Endothelial cell of umbilical vein (primary cell): ENCODE measurements at places on chromosomes 6 and 20. TPM values are rescaled to one million over a fixed set of nuclear protein-coding genes. Genes with fewer than 3 reads are reported as not detected.

Gene OXT
- not detected in 2 replicates for polyA plus RNA-seq

DNA sequence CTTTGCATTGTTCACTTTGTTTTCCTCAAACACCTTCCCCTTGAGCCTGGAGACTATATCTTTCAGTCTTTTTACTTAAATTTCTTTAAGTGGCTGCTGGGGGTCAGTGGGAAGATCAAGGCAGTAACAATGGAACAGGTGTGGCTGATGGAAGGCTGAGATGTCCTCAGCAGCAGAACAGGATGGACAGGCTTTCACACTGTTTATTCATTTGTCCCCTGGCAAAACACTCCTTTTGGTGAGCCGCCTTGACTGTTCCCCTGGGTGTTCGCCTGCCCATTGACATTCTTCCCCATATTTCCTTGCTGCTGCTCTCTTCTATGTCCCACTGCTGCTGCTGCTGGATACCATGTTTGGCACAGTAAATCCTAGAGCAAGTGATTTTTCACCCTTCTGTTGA, 38.1 kb downstream of the RNF144B start:
- DNase-seq, result no peak

DNA sequence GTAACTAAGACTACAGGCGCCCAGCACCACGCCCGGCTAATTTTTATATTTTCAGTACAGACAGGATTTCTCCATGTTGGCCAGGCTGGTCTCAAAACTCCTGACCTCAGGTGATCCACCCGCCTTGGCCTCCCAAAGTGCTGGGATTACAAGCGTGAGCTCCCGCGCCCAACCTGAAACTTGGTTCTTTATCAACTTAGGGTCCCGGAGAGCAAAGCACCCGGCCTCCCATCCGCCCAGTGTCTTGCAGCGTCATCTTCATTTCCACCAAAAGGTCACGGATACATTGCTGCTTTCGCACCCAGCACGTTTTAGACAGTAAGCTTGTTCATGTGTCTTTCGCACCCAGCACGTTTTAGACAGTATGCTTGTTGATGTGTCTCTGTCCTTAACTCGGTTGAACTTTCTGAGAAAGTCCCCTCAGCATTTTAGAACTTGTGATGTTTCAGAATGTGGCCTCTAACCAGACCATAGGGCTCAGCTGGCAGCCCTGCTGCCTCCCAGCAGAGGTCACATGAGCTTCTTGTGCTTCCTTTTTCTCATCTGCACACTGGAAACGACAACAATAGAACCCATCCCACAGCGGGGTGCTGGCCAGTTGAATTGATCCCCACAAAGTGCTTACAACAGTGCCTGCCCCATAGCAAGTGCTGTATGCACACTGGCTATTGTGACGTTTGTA, 48.8 kb downstream of the PRR18 start:
- no peak for DNase-seq

DNA sequence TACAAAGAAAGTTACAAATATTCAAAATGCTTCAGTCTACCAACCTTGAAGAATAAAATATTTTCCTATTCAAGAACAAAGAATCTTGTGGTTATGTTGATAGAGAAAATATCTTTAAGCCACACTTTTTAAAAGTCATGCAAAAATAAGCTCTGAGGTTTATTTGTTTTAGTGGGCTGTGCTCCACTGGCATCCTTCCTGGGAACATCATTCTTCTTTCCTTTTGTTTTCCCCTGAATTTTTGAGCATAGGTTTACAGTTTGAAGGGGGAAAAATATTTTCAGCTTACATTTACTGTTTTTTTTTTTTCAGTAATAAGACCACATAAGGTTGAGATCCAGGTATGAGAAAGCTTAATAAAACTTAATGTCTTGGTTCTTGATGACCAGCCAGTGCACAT, 72.0 kb upstream of the BACH2 start:
- no peak for DNase-seq

Gene VSTM2L
- polyA plus RNA-seq, result 0.18 and 0.25 TPM in 2 replicates

Gene ADISSP
- 67.5 and 77.3 TPM in 2 replicates for polyA plus RNA-seq

Gene FOXC1
- 6.4 and 7.2 TPM in 2 replicates for polyA plus RNA-seq

- DNase-seq, result no peak
Measured at GRCh38 chr20:23918101-23918862, 38.7 kb upstream of the CST5 start.

Gene JARID2
- polyA plus RNA-seq, result 2.6 and 2.9 TPM in 2 replicates

GRCh38 chr6:90385759-90386313, 89.2 kb upstream of the BACH2 start:
- no peak for DNase-seq

DNA sequence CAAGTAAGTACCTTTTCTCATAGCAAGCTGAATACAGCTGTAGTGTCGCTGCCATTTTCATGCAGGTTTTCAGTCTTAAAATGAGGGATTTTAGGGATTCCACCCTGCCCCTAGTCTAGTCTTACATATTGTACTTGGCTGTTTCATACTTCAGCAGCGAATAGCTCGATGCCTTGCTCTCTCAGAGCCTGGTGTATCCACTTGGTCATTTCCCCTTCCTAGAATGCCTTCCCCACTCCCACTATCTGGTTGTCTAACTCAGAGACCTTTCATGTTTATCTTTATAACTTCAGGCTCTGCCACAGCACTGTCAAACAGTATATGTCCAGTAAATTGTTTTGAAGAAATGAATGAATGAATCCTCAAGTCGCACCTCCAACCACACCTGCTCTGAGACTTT, 21.1 kb upstream of the IPCEF1 start:
- DNase-seq, result no peak

- DNase-seq, result no peak
Measured at GRCh38 chr6:33198159-33198852, 2.2 kb downstream of the RXRB start.

- no peak for DNase-seq
Measured at GRCh38 chr6:71168233-71168765, 120.3 kb upstream of the OGFRL1 start.

GRCh38 chr6:132087391-132087790, 136.2 kb upstream of the CCN2 start:
- peak; percentile 92 for DNase-seq
